Activated T-cell treated with anti-CD3 and anti-CD28 coated beads, Interleukin-2, amount 50 U/mL, for 72 hours (primary cell): ENCODE measurements at places on chromosomes 2 and 18.

GRCh38 chr2:138930571-138930970 lies 150.4 kb upstream of the NXPH2 start:
- DNase-seq = no peak
- H3K27ac ChIP-seq = no peak overlapping the region
- no peaks in the 10 kb centered on the region for H3K27me3 ChIP-seq
- no peaks in the 10 kb centered on the region for H3K36me3 ChIP-seq

DNA sequence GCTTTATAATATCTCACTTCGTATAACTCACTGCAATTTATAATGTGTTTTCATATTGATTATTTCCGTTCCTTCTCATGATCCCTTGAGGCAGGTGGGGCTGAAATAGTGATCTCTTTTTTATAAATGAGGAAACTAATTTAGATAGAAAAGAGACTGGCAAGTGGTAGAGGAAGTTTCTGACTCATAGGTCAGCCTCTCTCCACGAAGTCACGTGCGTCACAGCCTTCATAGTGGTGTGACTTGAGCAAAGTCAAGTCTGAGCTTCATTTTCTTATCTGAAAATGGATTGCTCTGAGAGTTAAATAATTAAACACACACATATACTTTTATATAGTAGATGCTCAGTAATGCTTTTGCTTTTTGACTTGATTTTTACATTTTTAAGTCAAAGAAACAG lies 19.9 kb downstream of the ABCG5 start:
- H3K4me1 ChIP-seq = peaks cover 8% of the 10 kb centered on the region
- no peak overlapping the region for H3K27ac ChIP-seq
- H3K4me3 ChIP-seq = peak overlapping the region; percentile 18
- no peaks in the 10 kb centered on the region for H3K36me3 ChIP-seq
- peak; percentile 21 for DNase-seq

GRCh38 chr18:41917181-41917580 lies 37.9 kb upstream of the PIK3C3 start:
- no peaks in the 10 kb centered on the region for H3K36me3 ChIP-seq
- DNase-seq = no peak
- H3K4me1 ChIP-seq = no peaks in the 10 kb centered on the region
- H3K27me3 ChIP-seq = peaks cover 23% of the 10 kb centered on the region
- no peak overlapping the region for H3K27ac ChIP-seq

DNA sequence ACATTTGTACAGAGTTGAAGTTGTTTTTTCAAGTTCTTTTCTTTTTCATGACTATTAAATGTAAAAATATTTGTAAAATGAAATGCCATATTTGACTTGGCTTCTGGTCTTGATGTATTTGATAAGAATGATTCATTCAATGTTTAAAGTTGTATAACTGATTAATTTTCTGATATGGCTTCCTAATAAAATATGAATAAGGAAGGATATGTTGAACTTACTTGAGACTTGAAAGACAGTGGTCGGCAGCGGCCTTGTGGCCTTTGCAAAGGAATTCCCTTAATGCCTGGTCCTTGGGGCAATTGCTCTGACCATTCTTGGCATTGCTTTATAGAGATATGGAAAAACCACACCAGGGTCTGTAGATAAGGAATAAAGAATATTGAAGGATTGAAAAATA lies 25.9 kb upstream of the TMEM87B start:
- no peaks in the 10 kb centered on the region for H3K36me3 ChIP-seq
- peaks cover 8% of the 10 kb centered on the region for H3K4me1 ChIP-seq
- peaks cover 29% of the 10 kb centered on the region for H3K27me3 ChIP-seq
- H3K27ac ChIP-seq = no peak overlapping the region
- DNase-seq = no peak

DNA sequence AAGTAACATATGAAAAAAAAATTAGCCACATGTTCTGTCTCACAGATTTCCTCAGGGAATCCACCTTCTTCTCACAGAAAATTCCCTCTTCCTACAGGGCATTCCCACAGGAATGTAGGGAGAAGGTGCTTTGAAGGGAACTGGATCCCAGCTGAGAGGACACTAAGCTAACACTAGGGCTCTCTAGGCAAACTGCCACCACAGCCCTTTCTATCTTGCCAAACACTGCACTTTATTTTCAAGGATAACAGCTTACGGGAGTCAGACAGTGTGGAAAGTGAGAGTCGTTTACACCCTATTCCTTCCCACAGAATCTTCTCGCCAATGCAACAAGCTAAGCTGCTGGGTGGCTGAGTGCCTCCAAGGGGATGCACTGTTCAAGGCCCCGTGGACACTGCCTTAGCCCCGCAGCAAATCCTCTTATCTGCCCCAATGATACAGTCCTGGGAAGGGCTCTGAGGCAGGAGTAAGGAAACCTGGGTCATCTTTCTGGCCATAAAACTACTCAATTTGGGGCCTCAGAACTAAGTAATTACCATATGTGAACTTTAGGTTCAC lies 76.9 kb downstream of the CCDC93 start:
- DNase-seq = no peak
- H3K27me3 ChIP-seq = no peaks in the 10 kb centered on the region
- no peak overlapping the region for H3K4me3 ChIP-seq
